ENCODE measurements at places on chromosomes 7 and 10.

DNA sequence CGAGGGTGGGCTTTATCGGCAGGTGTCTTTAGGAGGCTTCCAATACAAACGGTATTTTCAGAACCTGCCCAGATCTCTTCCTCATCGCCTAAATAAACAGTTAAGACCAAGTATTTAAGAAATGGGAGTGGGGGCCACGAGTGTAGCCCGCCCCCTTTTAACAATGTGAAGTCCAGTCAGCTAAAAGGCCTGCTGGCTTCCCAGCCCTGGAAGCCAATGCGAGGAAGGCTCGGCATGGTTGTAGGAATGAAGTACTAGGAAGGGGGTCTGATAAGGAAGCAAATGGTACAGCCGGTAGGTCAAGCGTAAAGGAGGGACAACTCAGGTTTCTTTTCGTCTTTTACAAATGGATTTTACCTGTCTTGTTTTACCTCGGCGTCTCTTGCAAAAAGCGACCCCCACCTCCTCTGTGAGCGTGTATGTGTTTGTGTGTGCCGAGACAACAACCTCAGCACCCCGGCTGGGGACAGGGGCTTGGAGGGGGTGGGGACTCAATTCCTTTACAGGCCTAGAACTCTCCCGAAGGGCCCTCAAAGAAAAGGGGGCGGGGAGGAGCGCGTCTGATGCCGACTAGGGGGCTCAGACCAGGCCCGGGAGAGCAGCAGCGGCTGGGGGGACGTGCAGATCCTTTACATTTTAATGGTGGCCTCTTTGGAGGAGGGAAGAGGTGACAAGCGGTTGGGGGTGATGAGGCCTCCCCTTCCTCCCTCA is 147.6 kb downstream of the GPR85 start:
- peak; percentile 18 for DNase-seq

DNA sequence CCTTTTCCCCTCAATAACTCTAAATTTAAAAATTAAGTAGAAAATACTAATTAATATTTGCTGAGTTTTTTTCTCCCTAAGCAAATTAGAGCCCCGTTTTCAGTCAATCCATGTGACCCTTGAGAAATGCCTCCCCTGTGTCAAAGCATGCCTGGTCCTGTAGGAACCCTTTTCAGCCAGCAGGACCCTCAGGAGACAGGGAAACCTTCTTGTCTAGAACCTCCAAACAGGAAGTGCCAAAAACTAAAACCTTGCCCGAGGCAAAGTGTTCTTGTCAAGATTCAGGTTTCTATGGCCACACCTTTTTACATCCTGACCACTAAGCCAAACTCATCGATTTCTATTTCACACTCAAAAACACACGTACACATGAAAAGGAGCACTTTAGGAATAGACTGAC is 60.1 kb upstream of the NFE2L3 start:
- no peak for DNase-seq

- no peak for DNase-seq
Measured at GRCh38 chr10:117778241-117778640, 235.7 kb downstream of the EMX2 start.

DNA sequence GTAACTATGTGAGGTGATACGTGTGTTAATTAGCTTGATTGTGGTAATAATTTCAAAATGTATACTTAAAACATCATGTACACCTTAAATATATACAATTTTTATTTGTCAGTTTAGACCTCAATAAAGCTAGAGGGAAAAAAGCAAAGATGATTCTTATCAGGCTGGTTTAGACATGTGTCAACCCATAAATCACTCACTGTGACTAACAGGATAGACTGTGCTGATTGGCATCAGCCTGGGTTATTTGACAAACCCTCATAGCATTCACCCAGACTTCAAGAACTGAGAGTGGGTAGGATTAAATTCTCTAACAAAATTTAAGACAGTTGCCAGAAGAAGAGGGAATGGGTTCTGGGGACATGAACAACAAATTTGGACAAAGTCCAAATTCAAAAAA is 73.8 kb upstream of the TMEM140 start:
- no peak for DNase-seq

- no peak for DNase-seq
Measured at GRCh38 chr7:84484502-84485079, 290.0 kb upstream of the SEMA3A start.

- DNase-seq = no peak
Measured at GRCh38 chr10:21146436-21146789, 249.3 kb upstream of the NEBL start.

DNA sequence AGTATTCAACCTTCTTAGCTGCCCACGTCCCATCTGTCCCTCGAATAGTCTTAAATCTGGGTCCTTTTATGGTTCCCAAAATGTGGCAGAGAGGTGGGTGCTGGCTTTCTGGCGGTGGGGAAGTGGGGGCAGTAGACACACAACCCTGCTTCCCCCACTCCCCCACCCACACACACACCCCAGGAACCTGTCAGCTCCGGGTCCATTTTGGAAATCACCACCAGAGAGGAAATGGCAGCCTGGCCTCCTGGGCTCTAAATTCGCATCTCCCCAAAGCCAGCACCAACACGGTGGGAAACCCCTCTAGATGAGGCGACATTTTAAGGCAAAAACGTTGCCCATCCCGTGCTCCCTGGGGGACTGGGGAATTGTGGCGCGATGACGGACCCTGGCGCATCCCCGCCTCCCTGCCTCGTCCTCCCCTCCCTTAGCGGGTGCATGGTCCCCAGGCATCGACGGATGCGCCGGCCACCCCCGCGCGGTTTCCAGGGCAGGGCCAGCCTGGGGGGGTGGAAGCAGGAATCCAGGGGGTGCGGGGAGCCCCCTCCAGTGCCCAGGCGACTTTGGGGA is 702 bp downstream of the TMEM130 start:
- DNase-seq = no peak

DNA sequence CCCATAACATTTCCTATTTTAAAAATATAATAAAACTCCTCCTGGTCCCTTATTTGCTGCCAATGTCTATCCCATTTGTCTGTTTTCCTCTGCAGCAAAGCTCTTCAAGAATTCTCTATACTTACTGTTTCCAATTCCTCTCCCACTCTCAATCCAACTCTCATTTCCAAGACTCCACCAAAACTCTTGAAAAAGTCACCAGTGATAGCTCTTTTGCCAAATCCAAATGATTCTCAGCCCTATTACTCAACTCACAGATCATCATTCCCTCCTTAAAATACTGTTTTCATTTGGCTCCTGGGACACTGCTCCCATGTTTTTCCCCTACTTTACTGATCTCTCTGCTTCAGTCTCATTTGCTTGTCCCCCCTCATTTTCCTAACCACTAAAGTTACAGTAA is 139.4 kb downstream of the HIBADH start:
- no peak for DNase-seq

GRCh38 chr7:46192271-46192670 is 271.2 kb upstream of the IGFBP3 start:
- DNase-seq = no peak

DNA sequence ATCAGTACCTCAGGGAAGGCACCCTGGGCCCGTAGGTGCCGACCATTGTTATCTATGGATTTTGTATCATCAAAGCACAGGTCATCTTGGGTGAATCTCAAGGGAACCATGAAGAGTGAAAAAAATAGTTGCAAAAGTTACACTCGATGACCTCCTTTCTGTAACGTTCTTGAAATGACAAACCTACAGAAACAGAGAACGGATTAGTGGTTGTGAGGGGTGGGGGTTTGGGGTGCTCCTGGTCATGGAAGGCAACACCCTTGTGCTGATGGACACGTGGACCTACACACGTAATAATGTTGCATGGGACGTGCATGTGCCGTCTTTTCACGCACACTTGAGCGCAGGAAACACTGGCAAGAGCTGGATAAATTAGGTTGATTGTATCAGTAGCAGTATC is 655.9 kb downstream of the SDK1 start:
- DNase-seq = no peak

DNA sequence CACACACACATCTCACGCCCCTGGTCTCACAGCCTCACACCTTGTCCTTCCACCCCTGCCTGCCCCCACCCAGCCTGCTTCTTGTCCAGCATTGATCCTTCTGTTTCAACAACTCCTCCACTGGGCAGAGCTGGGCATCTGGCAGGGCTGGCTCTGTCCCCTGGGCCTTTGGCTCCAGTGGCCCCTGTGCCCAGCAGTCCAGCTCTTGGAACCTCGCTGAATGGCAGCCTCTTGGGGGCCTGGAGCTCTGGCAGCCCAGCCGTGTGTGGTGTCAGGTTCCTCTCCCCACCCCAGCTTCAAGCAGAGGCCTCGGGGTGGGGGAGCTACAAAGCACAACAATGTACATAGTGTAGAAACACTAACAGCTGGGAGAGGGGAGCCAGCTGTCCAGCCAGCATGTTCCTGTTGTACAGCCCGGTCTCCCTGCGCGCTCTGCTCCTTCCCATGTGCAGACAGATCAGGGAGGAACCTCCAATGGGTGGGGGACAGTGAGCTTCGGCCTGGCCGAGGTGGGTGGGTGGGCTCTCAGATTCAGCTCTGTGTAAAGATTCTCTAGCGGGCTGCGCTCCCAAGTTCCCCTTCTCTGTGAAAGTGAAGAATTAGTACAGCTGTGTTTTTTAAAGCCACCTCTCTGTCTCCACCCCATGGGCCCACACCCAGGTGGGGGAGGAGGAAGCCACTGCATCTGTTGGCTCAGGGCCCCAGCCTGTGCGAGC is 19.4 kb downstream of the ZMIZ2 start:
- DNase-seq = peak; percentile 68

DNA sequence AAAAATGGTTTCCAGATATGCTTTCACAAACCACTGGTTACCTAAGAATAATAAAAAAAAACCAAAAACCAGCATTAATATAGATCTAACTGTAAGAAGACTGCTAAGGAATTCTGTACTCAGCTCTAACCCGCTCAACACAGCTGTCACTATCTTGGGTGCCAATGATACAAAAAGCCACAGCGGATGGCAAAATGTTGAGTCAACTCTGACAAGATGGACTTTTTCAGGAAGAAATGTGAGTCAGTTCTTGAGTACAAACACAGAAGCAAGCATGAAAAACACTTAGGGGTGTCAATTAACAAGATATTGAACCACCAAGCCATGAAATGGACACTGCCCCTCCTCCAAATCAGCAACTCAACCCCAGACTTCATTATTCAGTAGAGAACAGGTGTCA is 55.0 kb downstream of the CTTNBP2 start:
- DNase-seq = no peak

- DNase-seq = no peak
Measured at GRCh38 chr10:38038107-38038931, 27.8 kb downstream of the ZNF33A start.

- DNase-seq = no peak
Measured at GRCh38 chr7:116230191-116231005, 20.1 kb downstream of the TES start.

DNA sequence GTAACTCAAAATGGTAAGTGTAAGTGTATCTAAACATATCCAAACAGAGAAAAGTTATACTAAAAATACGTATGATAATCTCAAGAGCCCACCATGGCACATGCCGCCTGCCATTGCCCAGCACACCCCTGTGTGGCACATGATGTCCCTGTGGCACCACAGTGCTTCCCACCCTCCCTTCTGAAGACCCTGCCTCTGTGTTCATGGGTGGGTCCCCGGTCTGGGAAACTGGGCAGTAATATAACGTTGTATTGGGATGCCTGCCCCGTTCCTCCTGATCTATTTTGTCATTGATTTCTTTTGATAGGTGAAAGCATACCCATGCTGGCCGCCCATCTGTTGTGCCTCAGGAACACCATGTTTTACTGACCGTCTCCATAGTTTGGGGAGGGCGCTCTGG is 296.8 kb upstream of the SHH start:
- no peak for DNase-seq

- no peak for DNase-seq
Measured at GRCh38 chr7:140375892-140376730, 22.2 kb downstream of the SLC37A3 start.

DNA sequence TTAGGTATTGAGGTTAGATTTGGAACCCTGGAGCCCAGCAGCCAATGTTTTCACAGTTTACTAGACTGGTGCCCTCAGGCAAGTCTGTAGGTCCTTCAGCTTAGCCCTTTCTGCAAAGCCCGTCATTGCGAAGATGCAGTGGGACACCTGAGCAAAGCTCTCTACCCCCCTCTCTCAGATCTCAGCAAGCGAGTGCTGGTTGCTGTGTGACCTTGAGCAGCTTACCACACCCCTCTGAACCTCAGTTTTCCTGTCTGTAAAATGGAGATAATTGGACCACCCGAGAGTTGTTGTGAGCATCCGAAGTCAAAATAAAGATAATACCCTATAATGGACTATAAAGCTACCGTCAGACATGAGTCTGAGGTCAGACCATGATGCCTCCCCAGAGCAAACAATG is 3.7 kb downstream of the NPC1L1 start:
- no peak for DNase-seq

- no peak for DNase-seq
Measured at GRCh38 chr10:47451998-47452494, 31.9 kb downstream of the ANXA8 start.

- no peak for DNase-seq
Measured at GRCh38 chr7:1410992-1411391, 48.3 kb downstream of the MICALL2 start.

- DNase-seq = no peak
Measured at GRCh38 chr10:104614245-104614831, 26.8 kb upstream of the SORCS3 start.

DNA sequence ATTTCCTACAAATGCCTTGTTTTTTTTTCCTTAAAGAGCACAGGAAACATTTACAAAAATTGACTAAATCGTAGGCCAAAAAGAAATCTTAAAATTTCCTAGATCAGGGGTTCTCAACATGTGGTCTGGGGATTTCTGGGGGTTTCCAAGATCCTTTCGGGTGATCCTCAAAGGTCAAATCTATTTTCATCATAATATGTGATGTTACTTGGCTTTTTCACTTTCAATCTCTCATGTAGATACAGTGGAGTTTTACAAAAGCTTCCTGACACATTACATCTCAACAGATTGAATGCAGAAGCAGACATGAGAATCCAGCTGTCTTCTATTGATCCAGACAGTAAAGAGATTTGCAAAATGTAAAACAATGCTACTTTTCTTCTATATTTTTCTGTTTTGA is 497.3 kb downstream of the INHBA start:
- DNase-seq = no peak

GRCh38 chr7:7119729-7120128 is 62.6 kb upstream of the C1GALT1 start:
- no peak for DNase-seq

DNA sequence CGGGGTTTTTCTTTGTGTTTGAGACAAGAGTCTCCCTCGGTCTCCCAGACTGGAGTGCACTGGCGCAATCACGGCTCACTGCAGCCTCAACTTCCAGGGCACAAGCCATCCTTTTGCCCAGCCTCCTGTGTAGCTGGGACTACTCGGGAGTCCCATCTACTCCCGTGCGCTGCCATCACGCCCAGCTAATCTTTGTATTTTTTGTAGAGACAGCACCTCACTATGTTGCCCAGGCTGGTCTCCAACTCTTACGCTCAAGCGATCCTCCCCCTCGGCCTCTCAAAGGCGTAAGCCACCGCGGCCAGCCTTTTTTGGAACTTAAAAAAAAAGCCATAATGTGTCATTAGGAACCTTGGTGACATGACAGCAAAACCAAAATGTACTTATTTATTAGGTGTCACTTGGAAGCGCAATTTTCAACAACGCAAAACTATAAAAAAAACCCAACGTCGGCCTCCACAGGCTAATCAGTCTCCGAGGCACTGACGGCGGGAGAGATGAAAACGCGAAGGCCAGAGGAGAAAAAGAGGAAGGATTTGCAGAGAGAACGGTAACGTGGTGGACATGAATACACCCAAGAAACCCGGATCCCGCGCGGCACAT is 911 bp upstream of the HNRNPH3 start:
- DNase-seq = peak; percentile 38

All from large intestine (tissue), 12 donors.